Mucosa of gallbladder (tissue), 1 donor: ENCODE measurements at places on chromosomes 13 and 19. TPM values are rescaled to one million over a fixed set of nuclear protein-coding genes. Genes with fewer than 3 reads are reported as not detected.

DNA sequence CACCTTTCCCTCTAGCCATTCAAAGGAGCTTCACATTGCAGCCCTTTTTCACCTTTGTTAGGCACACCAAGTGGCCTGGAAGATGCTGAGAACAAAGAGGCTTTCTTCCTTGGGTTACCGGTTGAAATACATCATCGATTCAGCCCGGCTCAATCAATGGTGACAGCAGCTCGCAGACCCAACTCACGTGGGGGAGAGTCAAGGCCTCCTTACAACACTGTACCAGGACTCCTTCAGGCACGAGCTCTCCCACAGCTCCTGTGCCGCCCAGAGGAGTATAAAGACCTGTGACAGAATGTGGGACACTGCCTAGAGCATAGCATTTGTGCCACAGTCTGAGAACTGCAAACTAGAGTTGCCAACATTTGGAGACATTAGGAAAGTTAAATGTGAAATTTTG, 3.9 kb upstream of the LRRC63 start:
- peak; percentile 92 for DNase-seq

The HSD11B1L gene
- total RNA-seq = 15.7 TPM

The KLF2 gene
- total RNA-seq = 91.4 TPM

The PCSK4 gene
- total RNA-seq = 11.7 TPM

The CEACAM7 gene
- 2.6 TPM for total RNA-seq

- peak; percentile 63 for DNase-seq
These were observed 23.5 kb downstream of the KCTD15 start for GRCh38 chr19:33819880-33820781.

DNA sequence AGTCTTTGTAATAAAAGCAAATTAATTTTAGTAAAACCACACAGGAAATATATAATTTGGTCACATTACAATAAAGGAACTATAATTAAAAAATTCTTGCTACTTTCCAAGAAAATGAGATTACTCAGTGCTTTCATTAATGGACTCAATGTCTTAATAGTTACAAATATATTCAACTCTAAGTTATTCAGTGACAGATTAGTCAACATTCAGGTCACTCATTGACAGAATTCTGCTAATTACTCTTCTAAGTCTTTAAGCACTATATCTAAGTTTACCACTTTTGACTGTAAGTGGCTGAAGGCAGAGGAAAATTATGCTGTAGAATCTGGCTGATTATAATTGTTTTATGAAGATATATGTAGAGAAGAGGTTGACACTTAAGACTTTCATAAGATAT, 1365.0 kb downstream of the EFNB2 start:
- no peak for DNase-seq

GRCh38 chr19:48010932-48011758, 16.7 kb downstream of the ELSPBP1 start:
- no peak for DNase-seq

The HOMER3 gene
- 24.5 TPM for total RNA-seq

- no peak for DNase-seq
These were observed 6.2 kb downstream of the FAM32A start for GRCh38 chr19:16191216-16191908.

- peak; percentile 68 for DNase-seq
These were observed 75.2 kb upstream of the MCF2L start for GRCh38 chr13:112893570-112894422.
